Naive thymus-derived CD8-positive, alpha-beta T cell (primary cell): ENCODE measurements at places on chromosomes 13 and 19.

- peak; percentile 48 for DNase-seq
Measured at GRCh38 chr13:99217461-99218110, 16.9 kb downstream of the UBAC2 start.

DNA sequence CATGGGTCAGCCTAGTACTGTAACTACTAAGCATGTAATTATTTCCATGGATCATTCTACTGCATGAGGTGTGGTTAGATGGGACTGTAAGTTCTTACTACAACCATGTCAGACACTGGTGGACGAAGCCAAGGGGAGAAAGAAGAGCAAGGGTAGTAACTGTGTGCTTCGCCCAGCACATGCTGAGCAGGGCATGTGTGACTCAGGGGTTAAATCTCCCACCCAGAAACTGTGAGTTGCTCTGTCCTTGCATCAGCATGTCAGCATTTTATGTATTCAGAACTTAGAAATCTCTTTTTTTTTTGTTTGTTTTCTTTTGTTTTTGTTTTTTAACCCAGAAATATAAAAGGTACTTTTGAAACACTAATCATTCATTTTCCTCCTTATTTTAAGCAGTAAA is 436.6 kb upstream of the KLF12 start:
- DNase-seq = no peak

DNA sequence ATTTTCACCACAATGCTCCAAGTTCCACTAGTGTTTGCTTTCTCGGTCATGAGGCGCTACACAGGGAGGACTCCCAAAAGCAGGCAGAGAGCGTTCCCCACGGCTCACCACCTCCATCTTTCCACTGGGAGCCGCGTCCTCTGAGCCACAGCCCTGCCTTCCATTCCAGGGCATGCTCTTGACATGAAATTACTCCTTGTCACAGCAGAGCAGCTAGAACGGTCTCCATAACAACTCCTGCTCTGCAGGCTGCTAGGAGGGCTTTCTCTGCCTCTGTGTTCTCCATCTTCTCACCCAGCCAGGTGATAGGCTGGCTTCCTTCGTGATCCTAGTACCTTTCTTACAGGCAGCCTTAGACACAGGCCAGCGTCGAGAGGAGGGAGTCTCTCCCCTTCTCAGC is 171.8 kb upstream of the UBL3 start:
- no peak for DNase-seq

GRCh38 chr19:23285948-23286347 is 35.8 kb upstream of the ZNF724 start:
- no peak for DNase-seq

GRCh38 chr13:102090532-102090931 is 311.3 kb downstream of the FGF14 start:
- no peak for DNase-seq

GRCh38 chr13:109783447-109783814 is 3.0 kb downstream of the IRS2 start:
- DNase-seq = no peak

DNA sequence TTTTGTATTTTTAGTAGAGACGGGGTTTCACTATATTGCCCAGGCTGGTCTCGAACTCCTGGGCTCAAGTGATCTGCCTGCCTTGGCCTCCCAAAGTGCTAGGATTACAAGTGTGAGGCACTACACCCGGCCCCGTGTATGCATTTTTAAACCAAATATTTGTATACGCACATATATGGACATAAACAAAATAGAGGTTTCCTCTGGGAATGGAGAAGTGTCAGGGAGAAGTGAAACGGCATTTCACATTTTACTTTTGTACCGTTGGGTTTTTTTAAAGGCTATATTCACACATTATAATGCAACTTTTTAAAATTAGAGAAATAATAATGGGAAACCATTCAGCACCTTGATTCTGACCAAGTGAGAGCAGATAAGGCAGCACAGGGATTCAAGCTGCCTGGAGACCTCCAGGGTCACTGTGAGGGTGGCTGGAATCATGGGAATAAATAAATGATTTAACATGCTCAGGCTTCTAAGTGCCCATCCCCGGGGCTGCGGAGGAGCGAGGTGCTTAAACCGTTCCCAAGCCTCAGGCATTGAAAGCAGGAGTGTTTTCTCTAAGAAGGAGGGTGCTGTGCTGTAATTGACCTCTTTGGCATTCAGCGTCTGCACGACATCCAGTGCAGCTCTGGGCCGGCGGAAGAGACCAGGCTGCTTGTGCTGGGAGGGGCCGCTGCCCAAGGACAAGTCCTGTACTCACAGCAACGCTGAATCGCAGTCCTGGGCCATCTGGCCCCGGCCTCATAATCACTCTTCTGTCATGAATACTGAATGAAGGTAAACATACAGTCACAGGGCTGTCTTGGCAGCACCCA is 24.7 kb downstream of the GPR42 start:
- no peak for DNase-seq

GRCh38 chr13:46720189-46720588 is 76.8 kb downstream of the ESD start:
- no peak for DNase-seq

DNA sequence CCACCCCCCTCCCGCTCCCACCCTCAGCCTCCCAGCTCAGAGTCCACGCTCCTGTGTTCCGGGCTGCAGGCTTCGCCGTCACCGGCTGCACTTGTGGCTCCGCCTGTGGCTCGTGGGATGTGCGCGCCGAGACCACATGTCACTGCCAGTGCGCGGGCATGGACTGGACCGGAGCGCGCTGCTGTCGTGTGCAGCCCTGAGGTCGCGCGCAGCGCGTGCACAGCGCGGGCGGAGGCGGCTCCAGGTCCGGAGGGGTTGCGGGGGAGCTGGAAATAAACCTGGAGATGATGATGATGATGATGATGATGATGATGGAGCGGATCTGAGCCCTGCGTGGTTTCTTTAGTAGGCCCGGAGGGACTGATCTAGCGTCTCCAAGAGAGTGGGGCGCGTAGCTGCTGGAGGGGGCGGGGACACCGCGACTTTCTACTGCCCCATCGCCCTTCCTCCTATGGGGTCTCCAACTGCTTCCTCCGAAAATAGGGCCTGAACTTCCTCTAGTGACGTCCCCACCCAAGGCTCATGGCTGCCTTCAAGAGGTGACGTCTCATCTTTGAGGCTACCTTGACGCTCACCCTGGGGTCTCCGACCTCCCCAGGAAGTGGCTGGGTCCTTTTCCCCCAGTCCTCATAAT is 1.4 kb downstream of the RETN start:
- DNase-seq = no peak

DNA sequence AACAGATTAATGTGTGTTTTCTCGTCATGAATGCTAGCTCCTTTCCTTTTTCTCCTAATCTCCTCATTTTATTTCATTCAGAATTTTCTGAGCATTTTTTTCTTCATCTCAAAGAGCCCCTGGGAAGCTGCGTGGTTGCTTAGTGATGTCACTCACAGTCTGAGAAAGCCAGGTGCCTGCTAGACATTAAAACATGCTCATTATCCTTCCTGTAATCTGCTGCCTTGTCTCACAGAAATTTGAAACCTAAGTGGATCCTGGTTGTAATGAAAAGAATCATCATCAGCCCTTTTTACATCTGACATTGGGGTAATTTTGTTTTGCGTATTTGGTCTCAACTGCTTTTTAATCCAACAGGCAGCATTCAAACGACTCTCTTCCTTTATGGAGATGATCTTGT is 108.2 kb upstream of the RNF113B start:
- no peak for DNase-seq

DNA sequence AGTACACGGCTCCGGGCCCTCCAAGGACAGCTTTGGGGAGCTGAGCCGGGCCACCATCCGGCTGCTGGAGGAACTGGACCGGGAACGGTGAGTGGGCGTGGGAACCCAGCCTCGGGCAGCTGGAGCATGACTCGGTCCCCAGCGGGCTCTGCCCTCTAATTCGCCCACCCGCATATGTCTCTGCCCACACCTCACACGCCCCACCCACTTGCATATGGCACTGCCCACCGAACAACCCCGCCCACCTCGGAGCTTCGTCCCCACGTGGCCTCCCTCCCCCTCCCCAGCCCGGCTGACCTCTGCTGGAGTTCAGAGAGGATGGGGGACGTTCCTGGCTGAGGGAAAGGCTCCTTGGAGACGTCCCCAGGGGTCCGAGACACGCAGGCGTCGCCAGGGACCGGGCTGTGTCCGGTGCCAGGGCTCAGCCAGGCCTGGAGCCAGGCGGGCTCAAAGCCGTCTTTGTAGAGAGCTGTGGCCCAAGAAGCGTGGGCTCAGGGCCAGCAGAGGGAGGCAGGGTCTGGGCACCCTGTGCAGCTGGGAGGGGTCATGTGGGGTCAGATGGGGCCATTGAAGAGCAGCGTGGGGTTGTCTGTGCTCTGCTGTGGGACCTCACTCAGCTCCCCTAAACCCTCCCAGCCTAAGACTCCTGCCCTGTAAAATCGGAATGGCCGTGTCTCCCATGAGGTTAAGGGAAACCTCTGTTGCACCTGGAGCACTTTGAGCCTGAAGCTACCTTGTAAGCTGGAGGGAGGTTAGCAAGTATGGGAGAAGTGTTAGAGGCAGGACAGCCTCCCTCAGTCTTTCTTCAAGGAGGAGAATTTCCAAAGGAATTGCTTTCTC is 3.8 kb downstream of the APC2 start:
- DNase-seq = no peak

DNA sequence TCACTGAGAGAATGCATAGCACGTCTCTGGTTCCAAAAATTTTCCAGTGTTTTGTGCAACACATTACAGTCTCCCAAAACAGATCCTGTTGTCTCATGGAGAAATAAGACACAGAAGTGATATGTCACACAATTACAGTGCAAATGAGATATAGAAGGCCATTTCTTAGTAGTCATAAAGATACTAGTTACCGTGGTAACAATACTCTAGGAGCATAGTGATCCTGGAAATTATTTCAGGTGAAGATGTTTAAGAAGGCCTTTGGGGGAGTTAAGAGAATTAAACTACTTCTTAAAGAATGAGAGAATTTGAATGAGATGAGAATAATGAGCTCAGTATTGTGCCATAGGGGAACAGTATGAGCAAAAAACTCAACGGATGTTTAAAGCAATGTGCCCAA is 628.0 kb upstream of the MIR17HG start:
- DNase-seq = no peak

DNA sequence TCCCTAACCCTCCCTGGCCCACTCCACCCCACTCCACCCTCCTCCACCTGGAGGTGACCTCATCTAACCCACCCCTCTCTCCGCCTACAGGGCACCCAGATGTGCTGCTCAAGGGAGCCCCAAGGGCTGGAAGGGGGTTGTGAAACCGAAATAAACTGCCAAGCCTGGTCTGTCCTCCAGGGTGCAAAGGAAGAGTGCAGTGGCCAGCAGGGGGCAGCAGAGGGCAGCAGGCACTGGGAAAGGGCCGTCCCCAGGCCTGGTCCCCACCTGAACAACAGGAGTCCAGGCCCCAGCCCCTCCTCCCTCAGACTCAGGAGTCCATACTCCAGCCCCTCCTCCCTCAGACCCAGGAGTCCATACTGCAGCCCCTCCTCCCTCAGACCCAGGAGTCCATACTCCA is 8.4 kb upstream of the BCAM start:
- peak; percentile 80 for DNase-seq

DNA sequence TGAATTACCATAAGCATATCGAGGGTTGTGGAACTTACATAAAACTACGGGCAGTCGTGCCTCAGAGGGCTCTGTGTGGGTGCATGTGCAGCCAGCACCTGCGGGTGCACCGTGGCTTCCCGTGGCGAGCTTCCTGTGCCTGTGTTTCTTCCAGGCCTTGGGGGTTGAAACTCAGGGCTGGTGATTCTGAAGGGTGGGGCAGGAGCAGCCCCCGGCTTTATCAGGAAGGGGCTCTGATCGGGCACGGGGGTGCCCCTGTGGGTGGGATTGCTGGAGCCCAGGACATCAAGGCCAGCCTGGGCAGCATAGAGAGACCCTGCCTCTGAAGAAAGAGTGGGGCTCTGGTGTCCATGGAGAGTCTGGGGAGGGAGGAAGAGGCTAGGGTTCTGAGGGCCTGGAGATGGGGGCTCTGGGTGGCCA is 11.1 kb downstream of the ATP4B start:
- no peak for DNase-seq

GRCh38 chr13:109547942-109548341 is 238.4 kb downstream of the IRS2 start:
- no peak for DNase-seq
